ENCODE measurements at places on chromosomes 3 and 15.
A peak's percentile ranks its signal among the peaks of the same experiment; 100 is the strongest.

- DNase-seq: peak; percentile 61
These were observed at the start of gene ZNF501 for GRCh38 chr3:44729384-44729910. TSS of gene ZNF501 (plus strand) at chr3:44729635. CDS start at chr3:44734422, 4,787 bp downstream.

DNA sequence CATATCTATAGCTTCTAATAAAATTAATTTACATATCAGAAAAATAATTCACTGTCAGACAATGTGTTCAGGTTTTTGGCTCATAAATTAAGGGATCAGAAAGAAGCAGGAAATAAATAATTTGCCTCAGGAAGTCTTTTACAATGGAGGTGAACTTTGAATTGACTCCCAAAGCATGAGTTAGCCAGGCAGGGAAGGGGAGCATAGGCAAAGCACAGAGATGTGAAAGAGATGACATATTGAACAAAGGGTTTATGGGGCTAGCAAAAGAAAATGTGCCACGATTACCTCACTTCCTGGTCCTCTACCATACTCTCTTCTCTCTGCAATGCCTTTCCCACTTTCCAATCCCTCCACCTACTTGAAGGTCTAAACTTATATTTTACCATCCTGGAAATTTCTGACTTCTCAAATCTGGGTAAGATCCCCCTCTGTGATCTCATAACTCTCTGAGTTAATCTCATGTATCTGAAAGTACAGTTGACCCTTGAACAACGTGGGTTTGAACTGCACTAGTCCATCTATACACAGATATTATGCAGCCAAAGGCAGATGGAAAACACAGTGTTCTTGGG is 4.1 kb upstream of the HEXA start:
- DNase-seq: no peak

- no peak for DNase-seq
These were observed 21.9 kb downstream of the FSTL1 start for GRCh38 chr3:120428924-120429323.

DNA sequence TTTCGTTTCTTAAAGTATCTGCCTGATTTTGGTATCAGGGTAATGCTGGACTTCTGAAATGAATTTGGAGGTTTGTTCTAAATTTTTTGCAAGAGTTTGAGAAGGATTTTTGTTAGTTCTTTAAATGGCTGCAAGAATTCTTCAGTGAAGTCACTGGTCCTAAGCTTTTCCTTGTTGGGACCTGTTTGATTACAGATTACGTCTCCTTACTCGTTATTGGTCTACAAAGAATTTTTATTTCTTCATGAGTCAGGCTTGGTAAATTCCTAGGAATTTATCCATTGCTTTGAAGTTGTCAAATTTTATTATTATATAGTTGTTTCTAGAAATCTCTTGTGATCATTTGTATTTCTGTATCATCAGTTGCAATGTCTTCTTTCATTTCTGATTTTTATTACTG is 196.0 kb downstream of the DPH6 start:
- no peak for DNase-seq

DNA sequence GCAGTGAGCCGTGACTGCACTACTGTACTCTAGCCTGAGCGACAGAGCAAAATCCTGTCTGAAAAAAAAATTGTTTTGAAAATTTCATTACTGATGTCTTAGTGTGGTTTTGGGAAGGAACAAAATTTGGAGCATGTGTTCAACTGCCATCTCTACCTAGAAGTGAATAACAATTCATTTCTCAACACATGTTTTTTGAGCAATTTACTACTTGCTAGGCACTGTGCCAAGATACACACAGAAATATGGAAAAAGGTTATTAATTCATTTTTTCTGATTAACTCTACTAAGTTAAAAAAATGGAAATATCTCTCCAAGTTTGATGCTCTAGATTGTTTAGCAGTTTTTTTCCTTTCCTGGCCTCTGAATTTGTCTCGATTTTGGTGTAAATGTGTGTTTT is 5.2 kb upstream of the TCF12 start:
- DNase-seq: no peak

DNA sequence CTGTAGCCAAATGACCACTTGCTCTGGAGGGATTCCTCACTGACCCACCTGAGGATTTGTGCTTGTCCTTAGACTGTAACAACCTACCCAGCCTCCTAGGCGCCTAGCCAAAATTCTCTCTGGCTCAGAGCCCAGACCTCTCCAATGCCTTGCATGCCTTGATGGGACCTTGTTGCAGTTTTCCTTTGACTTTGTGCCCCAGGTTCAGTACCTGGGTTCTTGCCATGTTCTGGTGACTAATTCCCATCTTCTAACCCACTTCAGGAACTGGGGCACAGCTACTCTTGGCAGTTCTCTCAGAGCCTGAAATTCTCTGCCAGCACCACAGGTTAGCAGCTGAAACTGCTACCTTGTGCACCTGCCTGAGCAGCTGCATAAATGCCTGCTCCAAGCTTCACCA is 27.0 kb upstream of the UBE3A start:
- peak; percentile 49 for DNase-seq

- DNase-seq: no peak
These were observed 10.1 kb downstream of the UACA start for GRCh38 chr15:70753101-70753829.

DNA sequence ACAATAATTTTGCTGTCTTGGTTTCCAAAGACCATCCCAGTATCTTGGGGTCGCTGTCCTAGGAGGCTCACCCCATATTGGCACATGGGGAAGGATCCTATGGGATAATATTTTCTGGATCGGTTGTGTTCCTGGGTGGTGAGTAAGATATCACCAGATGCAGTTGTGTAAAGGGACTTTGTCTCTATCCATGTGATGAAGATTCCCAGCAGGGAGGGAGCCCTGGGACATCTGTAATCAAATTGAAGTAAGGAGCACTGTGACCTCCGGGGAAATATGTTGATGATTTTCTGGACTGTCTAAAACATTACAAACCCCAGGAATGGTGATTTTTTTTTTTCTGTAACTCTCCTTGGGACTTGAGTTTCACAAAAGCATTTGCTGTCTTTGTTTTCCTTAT is 36.2 kb upstream of the LRTM1 start:
- no peak for DNase-seq
